ENCODE measurements at places on chromosomes 11 and 22.

DNA sequence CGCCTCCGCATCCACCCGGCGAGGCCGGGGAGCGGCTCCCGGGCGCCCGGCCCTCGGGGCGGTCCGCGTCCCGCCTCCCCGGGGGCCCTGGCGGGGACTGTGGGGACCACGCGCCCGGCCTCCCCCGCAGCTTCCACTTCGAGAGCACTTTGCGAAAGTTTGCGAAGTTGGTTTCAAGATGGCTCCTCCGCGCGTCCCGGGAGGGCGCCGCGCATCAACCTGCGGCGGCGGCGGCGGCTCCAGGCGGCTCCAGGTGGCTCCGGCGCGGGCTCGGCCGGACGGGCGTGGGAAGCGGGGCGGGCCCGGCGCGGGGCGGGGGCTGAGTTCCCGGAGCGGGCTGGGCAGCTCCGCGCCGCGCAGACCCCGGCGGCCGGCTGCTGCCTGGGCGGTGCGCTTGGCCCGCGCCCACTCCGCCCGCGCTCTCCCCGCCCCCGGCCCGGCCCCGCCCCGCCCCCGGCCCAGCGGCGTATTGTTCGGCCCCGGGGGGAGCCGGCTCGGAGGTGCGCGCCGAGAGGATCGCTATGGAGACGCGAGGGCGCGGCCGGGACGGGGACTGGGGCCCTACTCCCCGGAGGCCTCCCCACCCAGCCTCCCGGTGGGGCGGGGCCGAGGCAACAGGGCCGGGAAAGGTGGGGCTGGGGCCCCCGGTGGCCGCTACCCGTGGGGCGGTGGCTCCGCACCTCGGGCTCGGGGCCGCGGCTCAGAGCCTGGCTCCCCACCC, at the start of gene CELSR1:
CELSR1 (minus strand) TSS at position 396 of the 721 bp plus-strand sequence. CDS start 450 bp downstream, outside the sequence.
- DNase-seq: peak; percentile 61

DNA sequence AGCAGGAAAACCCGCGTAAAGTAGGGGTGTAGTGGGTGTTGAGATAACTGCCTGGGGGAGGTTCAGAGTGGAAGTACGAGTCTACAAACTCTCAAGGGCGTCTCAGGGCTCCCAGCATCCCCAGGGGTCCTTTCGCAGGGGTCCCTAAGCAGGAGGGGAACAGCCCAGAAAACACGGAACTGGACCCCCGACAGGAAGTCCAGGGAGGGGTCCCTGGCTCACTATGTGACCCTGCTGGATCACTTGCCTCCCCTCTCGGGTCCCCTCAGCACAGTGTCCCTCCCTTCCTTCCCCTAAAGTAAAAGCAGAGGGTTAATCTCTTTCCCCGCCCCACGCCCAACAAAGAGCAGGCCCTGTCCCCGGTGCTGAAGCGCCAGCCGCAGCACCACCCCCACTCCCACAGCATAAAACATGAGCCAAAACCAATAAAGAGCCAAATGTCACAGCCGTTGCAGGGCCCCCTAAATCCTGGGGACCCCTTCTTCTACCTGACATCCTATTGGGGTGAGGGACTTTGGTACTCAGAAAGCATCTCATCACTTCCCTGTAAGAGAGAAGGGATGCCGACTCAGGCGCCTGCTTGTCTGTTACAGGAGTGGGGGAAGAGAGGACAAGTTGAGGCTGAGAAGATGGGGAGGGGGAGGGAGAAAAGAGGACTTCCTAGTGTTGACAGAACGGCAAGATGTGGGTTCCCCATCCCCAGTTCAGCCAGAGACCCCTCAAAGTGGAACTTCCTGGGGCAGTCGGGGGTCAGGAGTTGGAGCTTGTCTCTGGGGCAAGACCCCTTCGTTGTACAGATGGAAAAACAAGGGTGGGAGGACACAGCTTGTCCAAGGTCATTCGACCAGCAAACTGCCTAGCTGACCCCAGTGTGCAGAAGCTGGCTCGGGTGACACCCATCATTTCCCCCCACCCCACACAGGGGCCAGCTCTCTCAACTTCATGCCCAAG, 1.4 kb upstream of the NEFH start:
- DNase-seq: peak; percentile 50

DNA sequence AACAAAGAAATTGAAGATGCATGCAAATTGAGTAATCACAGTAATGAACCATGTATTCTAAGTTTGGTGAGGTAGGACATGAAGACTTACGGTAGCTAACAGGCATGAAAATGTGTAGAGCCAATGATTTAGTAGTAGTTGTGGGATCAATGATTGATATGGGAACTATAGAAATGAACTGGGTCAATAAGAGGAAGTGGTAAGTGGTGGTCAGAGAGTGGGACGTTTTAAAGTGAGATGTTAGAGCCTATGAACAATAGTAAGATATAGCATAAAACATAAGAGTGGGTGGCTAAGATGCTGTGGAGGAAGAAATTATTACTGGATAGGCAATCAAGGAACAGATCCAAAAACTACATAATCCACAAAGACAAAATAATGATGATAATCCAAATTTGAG, 45.0 kb downstream of the DLG2 start:
- no peak for DNase-seq

DNA sequence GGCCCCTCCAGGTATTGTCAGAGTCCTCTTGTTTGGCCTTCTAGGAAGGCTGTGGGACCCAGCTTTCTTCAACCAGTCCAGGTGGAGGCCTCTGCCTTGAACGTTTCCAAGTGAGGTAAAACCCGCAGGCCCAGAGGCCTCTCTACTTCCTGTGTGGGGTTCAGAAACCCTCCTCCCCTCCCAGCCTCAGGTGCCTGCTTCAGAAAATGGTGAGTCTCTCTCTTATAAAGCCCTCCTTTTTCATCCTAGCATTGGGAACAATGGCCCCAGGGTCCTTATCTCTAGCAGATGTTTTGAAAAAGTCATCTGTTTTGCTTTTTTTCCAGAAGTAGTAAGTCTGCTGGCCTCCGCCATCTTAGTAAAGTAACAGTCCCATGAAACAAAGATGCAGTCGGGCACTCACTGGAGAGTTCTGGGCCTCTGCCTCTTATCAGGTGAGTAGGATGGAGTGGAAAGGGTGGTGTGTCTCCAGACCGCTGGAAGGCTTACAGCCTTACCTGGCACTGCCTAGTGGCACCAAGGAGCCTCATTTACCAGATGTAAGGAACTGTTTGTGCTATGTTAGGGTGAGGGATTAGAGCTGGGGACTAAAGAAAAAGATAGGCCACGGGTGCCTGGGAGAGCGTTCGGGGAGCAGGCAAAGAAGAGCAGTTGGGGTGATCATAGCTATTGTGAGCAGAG, at the start of gene CD3E:
CD3E (plus strand) TSS at position 163 of the 681 bp plus-strand sequence; CDS start at position 386, 223 bp downstream.
- DNase-seq: no peak

- no peak for DNase-seq
Observed at GRCh38 chr11:39434466-39434865, 2025.0 kb downstream of the LRRC4C start.

DNA sequence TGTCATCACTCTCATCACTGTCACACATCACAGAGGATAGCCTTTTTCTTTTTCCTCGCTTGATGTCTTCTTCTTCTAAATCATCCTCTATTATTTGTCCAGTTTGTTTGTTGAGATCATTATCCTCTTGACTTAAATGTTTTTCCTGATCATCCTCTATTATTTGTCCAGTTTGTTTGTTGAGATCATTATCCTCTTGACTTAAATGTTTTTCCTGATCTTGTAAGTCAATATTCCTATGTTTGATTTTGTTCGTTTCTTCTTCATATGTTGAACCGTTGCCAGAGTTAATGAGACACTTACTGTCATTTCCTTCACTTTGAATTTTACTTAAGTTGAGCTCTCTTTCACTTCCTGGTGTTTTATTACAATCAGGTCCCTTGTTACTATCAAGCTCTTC, 5.6 kb downstream of the CCDC82 start:
- no peak for DNase-seq

GRCh38 chr11:78782725-78783124, 208.1 kb upstream of the NARS2 start:
- DNase-seq: peak; percentile 16

- DNase-seq: peak; percentile 91
Observed at GRCh38 chr11:67356864-67357561, 3.7 kb upstream of the POLD4 start.

GRCh38 chr11:86578727-86579405, 93.5 kb downstream of the ME3 start:
- no peak for DNase-seq

- DNase-seq: peak; percentile 29
Observed at GRCh38 chr11:123235117-123235655, 40.1 kb upstream of the CLMP start.

GRCh38 chr22:31790240-31790639, 36.4 kb downstream of the DEPDC5 start:
- no peak for DNase-seq

DNA sequence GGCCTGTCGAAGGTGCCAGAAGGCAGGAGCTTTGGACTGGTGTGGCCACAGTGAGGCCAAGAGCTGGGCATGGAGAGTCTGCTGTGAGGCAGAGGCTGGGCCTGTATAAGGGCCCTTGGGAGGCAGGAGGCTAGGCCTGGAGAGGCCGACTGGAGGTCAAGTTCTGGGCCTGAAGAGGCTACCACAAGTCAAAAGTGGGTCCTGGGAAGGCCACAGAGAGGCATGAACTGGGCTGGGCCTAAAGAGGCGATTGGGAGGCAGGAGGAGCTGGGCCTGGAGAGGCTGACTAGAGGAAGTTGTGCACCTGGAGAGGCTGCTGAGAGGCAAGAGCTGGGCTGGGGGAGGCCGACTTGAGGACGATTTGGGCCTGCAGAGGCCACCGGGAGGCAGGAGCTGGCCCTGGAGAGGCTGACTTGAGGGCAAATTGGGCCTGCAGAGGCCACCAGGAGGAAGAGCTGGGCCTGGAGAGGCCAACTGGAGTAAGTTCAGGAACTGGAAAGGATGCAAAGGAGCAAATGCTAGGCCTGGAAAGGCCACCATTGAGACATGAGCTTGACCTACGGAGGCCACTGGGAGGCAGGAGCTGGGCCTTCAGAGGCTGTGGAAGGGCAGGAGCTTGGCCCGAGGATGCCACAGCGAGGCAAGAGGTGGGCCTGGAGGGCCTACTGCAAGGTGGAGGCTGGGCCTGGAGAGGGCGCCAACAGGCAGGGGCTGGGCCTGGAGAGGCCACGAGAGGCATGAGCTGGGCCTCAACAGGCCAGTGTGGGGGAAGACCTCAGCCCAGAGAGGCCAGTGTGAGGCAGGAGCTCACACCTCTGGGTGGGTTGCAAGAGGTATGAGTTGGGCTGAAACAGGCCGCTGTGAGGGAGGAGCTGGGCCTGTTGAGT, 39.8 kb downstream of the OR4C45 start:
- DNase-seq: no peak

DNA sequence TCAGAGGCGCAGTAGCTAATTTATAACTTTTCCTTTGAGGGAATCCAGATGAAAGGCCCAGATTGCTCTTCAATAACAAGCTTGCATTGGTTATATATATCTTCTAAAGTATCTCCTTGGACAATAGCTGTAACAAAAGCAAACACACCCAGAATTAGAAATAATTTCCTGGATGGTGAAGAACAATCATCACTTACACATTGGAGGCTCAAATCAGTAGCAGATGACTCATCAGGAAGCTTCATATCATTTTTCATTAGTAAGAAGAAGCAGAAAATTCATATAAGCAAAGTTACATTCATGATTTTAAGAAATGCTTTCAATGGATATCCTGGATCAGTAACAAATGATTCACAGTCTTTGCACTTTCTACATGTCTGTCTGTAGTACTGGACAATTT, 173.6 kb upstream of the CCDC90B start:
- no peak for DNase-seq

DNA sequence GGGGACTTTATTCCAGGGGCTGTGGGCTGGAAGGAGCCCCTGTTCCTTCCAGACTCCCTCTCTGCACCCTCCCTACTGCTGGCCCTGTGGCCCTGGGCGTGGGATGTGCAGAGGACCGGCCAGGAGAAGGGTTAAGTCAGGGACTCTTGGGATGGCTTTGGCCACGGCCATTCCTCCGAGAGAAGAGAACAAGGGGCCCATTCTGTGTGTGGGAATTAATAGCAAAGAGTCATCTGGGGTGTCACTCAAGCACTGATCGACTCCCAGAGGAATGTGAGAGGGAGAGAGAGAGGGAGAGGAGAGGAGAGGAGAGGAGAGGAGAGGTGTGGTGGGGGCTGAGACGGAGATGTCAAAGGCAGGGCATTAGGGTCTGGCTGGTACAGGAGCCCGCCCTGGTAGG, 14.2 kb upstream of the SOX10 start:
- no peak for DNase-seq

DNA sequence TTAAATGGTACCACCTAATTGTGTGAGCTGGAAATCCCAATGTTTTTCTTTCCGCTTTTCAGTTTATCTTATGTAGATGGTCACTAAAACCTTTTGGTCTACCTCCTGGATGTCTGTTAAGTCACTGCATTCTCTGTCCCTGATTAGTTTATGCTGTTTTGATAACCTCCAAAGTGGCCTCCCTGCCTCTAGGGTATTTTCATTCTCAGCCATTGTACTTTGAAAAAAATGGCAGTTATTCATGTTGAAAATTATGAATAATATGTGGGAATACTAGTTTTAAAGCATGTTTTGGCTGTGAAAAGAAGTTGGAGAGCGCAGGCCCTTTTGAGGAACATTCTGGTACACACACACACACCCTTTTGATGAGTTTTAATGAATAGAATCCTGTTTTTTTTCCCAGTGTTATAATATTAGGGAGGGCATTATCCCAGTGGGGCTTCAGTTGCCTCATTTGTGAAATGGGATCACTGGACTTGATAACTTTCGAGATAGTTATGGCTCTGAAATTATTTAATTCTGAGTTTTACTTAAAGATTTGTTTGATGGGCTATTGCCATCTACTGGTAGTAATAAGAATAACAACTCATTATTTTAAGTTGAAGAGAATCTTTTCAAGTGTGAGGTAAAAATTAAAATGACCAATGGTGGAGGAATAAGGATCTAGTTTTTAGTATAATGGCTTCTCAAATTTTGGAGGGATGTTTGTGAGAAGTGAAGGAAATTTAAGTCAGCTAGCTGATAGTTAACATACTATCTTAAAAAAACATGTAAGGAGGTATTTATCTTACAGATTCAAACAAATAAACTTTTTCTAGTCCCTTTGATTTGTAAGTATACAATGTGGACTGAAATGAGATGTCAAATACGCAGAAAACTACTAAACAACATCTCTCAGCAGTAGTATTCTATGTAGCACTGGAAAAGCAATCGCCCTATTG, 3.9 kb downstream of the FDX1 start:
- DNase-seq: peak; percentile 72

DNA sequence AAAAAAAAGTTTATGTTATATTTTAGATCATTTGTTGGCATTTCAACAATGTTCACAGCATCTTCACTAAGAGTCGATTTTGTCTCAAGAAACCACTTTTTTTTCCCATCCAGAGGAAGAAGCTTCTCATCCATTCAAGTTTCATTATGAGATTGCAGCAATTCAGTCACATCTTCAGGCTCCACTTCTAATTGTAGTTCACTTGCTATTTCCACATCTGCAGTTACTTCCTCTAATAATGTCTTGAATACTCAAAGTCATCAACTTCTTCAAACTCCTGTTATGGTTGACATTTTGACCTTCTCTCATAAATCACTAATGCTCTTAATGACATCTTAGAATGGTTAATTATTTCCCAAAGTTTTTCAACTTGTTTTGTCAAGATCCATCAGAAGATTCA, 61.3 kb upstream of the CHORDC1 start:
- DNase-seq: no peak

All from adipocyte (in vitro differentiated cells).